ENCODE measurements at places on chromosomes 6 and 20. TPM values are rescaled to one million over a fixed set of nuclear protein-coding genes. Genes with fewer than 3 reads are reported as not detected.
A peak's percentile ranks its signal among the peaks of the same experiment; 100 is the strongest.

Gene SCUBE3
- 12.3 TPM for polyA plus RNA-seq

Gene IL20RA
- not detected for polyA plus RNA-seq

Gene TMEM170B
- 0.23 TPM for polyA plus RNA-seq

- DNase-seq = no peak
These were observed at the start of gene TFAP2A for GRCh38 chr6:10414756-10415616. Gene TFAP2A, minus strand, starts transcription at chr6:10415074. Its CDS starts 83 bp downstream, at chr6:10414991.

Gene MYO6
- polyA plus RNA-seq = 4.7 TPM

GRCh38 chr6:138084904-138085838 is 22.0 kb downstream of the PERP start:
- DNase-seq = no peak

- no peak for DNase-seq
These were observed 887 bp upstream of the AIF1 start for GRCh38 chr6:31614075-31614619.

Gene WFDC5
- not detected for polyA plus RNA-seq

DNA sequence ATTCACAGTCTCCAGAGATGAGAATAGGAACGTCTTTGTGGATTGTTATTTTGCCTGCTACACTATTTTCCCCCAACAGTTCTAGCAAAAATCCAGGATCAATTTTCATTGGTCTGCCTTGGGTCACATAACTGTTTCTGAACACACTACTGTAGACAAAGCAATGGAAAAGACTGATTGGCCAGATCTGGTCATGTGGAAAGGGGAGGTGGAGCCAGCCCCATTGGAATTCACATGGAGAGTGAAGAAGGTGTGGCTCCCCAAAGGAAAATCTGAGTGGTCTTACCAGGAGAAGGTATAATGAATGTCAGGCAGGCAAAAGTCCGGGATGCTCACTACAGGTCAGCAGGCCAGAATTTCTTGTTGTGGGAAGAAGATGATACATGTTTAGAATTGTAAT is 9.5 kb upstream of the TP53RK start:
- DNase-seq = no peak

DNA sequence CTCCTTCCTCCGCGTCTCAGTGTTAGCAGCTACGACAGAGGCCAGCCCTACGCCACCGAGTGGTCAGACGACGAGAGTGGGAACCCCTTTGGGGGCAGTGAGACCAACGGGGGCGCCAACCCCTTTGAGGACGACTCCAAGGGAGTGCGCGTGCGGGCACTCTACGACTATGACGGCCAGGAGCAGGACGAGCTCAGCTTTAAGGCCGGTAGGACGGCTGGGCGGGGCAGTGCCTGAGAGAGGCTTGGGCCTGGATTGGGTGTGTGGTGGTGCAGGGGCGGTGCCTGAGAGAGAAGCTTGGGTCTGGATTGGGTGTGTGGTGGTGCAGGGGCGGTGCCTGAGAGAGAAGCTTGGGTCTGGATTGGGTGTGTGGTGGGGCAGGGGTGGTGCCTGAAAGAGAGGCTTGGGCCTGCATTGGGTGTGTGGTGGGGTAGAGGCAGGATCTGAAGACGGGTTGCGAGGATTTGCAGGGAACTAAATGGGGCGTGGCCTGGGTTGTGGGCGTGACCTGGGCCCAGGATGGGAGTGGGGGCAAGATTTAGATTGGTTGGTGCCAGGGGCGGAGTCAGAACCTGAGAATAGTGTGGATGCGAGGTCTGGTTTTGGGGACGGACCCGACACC is 24.4 kb downstream of the SPDEF start:
- no peak for DNase-seq

Gene CD24
- 0.05 TPM for polyA plus RNA-seq

Gene HSPA12B
- not detected for polyA plus RNA-seq

Gene HLA-DQA1
- not detected for polyA plus RNA-seq

Gene WFDC12
- polyA plus RNA-seq = not detected

DNA sequence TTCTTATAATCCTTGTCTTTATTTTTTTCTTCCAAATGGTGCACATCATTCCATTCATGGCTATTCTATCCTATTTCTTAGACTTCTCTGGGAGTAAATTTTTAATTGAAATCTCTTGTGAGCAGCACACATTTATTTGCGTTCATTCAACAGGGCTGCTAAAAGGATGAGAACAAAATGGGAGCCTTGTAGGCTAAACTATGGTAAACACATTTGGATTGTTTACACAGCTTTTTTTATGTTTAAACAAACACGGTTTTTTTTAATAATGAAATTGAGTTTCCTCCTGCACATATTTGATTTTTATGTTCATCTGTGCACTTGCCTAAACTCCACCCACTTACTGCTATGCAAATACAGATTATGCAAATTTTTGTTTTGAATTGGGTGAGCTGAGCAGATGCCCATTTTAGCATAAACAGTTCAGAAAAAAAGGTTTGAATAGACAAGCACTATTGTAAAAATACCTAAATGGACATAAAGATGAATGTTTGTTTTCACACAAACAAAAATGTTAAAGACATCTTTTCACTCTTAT is 92.0 kb downstream of the OLIG3 start:
- no peak for DNase-seq

Gene MOXD1
- polyA plus RNA-seq = 71.3 TPM

GRCh38 chr6:56693246-56693607 is 50.5 kb upstream of the DST start:
- DNase-seq = peak; percentile 89

GRCh38 chr20:47610247-47610944 is 108.7 kb downstream of the NCOA3 start:
- peak; percentile 46 for DNase-seq

DNA sequence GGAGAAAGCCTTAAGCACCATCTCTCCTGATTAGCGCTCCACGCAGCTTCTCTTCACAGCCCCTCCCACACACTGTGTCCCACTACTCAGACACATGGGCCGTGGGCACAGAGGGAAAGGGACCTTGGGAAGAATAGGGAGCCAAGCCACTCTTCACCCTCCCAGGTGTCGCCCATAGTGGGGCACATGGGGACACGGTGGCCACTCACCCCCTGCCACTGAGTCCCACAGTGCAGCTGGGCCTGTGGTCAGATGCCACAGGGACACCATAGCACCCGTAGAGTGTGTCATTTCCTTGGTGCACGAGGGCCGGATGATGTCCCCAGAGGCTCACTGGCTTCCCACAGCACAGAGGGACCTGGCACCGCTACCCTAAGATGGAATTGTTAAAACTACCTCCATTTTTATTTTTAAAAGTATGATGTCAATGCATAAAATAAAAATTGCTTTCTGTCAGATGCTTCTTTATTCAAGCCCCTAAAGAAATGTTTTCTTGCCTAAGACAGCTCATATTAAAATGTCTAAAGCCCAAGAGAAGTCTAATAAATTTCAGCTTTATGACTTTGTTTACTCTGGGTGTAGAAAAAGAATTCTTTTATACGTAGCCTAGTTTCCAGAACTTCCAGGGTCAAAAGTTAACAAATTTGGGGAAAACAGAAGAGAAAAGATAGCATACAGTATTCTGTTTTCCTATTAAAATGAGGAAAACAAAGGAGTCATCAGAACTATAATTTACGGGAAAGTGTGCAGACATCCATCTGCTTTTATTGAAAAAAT is 191.0 kb upstream of the SNX9 start:
- no peak for DNase-seq

Gene NTSR1
- 0.01 TPM for polyA plus RNA-seq

Gene CNR1
- not detected for polyA plus RNA-seq

- peak; percentile 26 for DNase-seq
These were observed 68.4 kb downstream of the VEGFA start for GRCh38 chr6:43838276-43839036.

DNA sequence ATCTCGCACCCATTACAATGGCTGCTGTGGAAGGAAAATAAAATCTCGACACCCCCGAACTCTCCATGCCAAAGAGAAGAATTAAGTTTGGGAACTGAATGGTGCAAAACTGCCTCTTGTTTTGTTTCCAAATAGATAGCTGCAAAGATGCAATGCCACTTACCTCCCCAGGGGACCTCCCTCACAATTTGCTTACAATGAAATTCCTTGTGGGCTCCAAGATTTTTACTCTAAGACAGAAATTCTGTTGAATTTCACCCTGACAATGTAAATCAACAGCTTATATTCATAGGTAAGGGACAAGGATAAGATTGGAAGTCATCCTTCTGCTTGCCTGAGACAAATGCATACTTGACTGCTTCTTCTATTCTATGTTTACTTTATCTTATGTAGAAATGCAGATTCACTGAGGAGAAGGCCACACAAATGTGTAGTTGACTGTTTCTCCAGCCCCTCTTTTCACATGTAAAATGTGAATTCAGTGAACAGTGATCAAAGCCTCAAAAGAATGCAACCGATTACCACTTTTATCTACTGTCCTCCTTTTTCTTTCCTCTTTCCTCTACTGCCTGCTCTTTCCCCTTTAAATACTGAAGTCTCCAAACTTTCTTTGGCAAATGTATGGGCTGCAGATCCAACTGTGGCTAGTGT is 36.6 kb downstream of the ADGRF4 start:
- DNase-seq = no peak

Gene ADGRB3
- not detected for polyA plus RNA-seq

DNA sequence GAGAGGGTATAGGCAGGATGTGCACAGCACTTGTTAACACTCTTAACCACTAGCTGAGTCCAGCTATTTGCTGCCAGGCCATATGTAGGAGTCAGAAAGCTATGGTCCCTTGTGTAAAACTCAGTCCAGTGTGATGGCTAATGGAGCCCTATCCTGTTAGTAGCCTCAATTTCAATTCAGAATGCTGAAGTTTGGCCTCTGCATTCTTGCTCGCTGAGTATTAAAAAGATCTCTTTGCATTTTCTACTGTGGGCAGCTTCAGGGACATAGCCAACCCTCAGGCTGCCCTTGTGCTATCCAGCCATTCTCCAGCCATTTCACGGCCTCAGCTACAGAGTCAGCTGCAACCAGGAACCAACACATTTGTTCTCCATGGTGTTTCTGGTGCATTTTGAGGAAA is 92.5 kb downstream of the SPTLC3 start:
- DNase-seq = no peak

GRCh38 chr6:13461805-13462204 is 25.6 kb downstream of the GFOD1 start:
- DNase-seq = no peak

GRCh38 chr6:43897571-43898302 is 127.7 kb downstream of the VEGFA start:
- DNase-seq = no peak

DNA sequence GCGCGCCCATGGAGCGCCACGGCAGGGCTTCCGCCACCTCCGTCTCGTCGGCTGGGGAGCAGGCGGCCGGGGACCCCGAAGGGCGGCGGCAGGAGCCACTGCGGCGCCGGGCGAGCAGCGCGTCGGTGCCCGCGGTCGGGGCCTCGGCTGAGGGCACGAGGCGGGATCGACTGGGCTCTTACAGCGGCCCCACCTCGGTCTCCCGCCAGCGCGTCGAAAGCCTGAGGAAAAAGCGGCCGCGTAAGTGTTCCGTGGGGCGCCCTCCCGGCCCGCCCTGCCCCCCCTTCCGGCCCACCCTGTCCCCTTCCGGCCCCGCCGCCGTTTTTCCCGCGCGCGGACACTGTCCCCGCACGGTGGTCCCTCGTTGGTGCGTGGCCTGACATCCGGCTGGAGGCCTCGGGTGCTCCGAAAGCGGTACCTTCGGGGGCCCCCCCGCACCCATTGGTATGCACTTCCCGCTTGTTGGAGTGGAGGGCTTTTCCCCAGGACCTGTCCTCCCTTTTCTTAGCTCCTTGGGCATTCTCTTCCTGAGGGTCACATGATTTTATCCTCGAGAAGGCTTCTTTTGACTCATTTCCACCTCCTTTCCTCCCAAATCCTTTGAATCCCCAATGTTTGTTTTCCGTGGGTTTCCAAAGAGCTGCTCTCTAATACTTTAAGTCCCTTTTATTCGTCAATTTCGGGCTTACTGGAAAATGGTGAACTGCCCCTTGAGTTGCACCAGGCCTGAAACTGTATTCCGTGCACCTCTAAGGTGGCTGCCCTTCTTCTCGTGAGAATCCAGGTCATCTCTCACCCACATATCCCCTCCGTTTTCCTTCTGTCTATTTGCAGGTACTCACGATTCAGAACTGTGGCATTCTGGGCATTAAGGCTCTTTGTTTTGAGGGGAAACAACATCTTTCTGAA is 556 bp downstream of the PANK2 start:
- no peak for DNase-seq

Gene SAMD3
- 0.40 TPM for polyA plus RNA-seq

Gene ARMH2
- polyA plus RNA-seq = not detected

- no peak for DNase-seq
These were observed 96.8 kb upstream of the NHSL1 start for GRCh38 chr6:138596126-138596525.

DNA sequence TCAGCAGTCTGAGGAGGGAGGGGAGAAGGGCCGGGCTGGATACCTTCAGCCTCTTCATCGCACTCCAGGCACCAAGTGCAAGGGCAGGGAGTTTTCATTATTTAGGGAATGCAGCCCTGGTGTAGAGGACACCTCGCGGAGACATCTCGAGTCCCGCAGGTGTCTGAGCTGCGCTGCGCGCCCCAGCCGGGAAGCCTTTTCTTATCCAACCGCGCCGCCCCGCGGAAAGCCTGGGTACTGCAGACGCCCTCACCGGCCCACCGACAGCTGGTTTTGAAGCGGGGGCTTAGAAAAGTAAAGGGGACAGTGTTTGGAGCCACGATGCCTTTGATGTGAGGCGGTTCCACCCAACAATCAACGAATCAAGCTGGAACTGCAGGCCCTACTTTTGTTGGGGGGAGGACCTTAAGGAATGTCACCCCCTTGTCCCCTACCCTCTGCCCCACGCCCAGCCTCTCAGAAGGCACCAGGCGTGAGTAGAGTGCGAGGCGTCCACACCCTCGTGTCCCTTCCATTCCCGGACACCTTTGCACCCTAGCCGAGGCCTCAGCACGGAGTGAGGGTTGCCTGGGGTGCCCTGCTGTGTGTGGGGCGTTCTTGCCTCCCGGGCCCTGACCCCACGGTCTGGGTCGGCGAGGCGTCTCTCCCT is 8.6 kb downstream of the NKX2-2 start:
- DNase-seq = no peak

Gene C20orf141
- 0.12 TPM for polyA plus RNA-seq

DNA sequence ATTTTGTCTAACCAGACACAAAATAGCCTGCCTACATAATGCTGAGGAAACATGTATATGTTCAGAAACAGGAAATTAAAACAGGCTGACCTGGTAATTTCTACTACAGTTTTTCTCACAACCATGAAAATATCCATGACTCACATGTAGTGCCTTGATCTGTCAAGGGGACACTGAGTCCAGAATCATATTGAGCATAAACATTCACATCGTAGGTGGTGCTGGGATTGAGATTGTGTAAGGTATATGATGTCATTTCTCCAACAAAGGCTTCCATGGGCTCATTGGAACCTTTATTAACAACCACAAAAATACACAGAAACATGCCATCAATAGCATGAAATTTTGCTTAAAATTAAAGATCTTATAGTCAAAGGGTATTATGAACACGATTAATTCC is 80.9 kb downstream of the COL12A1 start:
- DNase-seq = no peak

GRCh38 chr6:84551797-84552196 is 212.6 kb downstream of the TBX18 start:
- no peak for DNase-seq
